RPMI7951 (cell line): ENCODE measurements at places on chromosomes 2 and 18.

DNA sequence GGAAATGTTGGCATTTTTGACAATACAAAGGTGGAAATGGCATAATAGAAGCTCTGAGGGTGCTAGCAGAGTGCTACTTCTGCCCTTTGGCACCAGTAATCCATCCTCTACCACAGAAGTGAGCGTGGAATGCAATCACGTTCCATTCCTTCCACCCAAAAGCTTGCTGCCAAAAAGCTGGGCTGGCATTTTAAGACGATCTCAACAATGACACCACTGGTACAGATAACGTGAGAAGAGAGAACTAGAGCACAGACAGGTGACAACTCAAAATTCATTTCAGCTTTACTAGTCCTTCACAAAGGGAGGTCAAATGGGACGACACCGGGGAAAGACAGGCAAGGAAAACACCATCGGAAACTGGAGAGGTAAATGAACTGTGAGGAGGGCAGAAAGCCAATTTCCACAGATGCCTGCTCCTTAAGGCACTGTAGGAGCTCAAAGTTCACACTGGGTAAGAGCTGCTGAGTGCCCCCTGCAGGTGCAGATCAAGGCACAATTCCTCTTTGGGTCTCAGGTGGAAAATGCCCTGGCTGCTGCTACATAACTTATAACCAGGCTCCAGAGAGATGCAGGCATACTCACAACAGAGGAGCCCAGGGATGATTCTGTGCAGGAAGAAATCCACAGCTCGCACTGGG, 50.7 kb upstream of the RNU4ATAC start:
- no peak for DNase-seq

GRCh38 chr2:31066086-31066485, 72.2 kb downstream of the GALNT14 start:
- no peak for DNase-seq

DNA sequence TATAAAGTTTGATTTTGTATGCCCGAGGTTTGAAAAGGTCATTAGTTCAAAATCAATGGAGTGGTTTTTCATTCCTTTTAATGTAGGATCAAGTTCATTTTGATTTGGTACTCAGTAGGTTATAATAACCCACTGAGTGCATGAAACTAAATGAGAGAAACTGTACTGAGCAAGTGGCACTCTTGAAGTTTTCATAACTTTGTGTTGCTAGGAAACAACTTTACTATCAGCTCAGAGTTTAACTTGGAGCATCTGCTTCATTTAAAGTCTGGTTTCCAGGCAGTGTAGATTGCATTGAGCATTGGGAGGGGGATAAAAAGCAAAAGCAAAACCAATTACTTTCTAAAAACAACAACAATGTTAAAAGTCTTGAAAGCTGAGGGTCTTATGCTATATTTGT, 1361.6 kb upstream of the CHAC2 start:
- no peak for DNase-seq

DNA sequence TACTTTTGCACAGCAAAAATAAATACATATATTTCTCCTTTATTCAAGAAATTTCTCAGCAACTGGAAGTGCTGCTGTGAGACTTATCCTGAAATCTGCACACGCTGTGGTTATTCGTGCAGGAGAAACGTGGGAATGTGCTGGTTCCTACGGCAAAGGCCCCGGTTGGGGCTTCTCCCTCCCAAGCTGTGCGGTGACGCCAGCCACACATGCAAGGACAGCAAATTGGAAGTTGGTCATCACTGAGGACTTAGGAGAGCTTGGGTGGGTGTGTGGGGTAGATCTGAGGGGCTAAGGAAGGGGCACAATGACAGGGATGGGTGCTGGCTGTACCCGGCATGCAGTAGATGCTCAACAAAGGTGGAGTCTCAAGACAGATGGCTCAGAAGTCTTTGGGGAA, 16.5 kb upstream of the MTCL1 start:
- no peak for DNase-seq

DNA sequence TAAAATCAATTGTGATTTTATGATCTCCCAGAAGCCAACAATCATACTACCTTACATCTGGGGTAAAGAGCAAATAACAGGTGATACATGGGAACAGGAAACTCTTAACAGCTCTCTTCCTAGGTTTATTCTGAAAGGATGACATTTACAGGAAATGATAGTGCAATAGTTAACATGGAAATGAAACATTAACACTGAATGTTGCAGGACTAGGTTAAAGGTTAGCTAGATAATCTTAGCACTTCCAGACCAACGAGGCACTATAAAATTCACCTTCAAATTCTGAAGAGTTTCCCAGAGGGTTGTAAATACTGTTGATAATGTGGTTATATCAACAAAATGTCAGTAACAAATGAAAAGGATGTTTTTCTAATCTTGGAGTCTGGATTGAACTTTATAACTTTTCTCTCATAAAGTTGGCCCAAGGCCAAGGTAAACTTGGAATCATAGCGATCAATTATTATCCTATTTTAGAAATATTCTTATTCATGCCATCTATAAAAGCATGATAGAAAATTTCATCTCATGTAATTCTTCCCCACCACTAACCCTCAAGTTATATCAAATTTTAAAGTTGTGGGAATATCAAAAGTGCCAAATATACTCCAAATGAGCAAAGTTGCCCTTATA, 32.9 kb upstream of the GCG start:
- DNase-seq = no peak

- DNase-seq = no peak
Observed at GRCh38 chr2:22950431-22950830, 434.5 kb upstream of the KLHL29 start.
